ENCODE measurements at places on chromosomes 1 and 21.

GRCh38 chr1:27755865-27756264 lies 17.2 kb upstream of the STX12 start:
- DNase-seq = no peak

GRCh38 chr1:218366322-218367052 lies 21.4 kb downstream of the TGFB2 start:
- DNase-seq = no peak

- no peak for DNase-seq
Observed at GRCh38 chr1:235411489-235412486, 44.6 kb downstream of the TBCE start.

DNA sequence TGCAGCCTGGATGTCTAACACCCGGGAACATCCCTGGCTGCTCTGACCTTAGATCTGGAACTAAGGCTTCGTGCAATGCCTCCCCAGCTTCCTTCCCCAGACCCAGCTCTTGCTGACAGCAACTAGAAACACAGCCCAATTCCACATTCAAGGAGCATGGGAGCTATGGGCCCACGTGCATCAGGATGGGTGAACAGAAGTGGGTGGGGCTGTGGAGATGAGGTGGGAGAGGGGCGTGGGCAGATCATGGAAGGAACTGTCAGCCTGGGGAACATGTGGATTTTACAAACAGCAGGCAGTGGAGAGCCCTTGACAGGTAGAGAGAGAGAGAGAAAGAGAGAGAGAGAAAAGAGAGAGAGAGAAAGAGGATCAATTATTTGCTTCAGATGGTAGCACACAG lies 231.6 kb downstream of the MATN1 start:
- no peak for DNase-seq

GRCh38 chr1:6260961-6261614 lies at the start of gene GPR153:
GPR153 (minus strand) TSS chr1:6261098; CDS start chr1:6254905, 6,193 bp downstream.
- DNase-seq = no peak

DNA sequence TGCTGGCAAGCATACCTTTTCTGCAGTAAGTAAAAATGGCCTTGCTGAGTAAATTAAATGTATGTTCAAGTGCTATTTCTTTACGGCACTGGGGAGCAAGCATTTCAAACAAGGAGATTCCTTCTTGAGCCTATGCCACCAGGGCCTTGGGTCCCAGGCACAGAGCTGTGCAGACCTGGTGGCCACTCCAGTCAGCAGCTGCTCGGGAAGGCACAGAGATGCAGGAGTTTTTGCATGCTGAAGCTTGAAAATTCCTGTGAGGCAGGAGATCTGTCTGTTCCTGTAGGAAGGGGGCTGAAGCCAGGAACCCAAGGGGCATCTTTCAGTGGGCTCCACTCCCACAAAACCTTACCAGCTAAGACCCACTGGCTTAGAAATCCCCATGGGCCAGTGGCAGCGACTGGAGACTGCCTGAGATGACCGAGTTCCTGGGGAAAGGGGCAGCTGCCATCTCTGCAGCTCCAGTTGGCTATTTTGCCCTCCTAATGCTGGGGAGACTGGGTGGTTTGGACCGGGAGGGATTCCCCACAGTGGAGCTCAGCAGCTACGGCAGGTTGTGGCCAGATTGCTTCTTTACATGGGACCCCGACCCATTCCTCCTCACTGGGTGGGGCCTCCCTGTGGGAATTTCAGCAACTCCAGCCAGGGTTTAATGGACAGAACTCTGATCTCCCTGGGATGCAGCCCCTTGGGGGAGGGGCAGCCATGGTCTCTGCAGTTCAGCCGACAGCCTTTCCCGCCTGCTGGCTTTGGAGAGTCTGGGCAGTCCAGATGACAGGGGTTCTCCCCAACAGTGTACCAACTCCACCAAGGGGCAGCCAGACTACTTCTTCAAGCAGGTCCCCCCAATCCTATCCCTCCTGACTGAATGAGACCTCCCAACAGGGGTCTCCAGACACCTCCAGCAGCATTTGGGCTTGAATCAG lies 8.4 kb upstream of the PGBD2 start:
- no peak for DNase-seq

DNA sequence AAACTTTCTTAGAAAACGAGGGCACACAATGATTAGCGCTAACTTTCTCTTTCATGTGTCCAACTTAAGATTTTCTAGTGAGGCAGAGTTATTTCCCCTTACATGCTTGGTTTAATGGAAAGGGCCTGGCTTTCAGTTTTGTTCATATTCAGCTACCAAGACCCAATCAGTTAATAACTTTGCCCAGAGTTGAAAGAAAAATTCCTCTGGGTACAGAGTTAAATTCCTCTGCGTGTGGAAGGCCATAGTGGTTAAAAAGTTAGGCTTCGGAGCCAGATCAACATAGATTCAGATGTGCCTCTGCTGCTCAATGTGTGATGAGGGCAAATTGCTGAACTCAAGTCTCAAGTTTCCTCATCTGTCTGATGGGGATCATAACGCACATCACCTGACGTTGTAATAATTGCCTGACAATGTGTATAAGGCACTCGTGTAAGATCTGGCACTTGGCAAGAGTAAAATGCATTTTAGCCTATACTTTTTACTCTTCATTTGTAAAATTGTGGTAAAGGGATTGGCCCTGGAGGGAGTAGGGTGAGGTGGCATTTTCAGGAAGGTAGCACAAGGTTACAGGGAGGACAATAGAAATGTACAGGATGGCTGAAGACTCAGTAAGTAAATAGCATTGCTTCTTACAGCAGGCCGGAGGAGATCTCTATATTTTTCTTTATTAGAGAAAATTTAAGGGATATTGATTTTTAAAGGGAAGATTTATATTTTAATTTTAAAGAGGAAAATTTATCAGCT lies 103.4 kb downstream of the ROR1 start:
- DNase-seq = no peak

GRCh38 chr1:116368241-116368640 lies 4.8 kb upstream of the ATP1A1 start:
- no peak for DNase-seq

DNA sequence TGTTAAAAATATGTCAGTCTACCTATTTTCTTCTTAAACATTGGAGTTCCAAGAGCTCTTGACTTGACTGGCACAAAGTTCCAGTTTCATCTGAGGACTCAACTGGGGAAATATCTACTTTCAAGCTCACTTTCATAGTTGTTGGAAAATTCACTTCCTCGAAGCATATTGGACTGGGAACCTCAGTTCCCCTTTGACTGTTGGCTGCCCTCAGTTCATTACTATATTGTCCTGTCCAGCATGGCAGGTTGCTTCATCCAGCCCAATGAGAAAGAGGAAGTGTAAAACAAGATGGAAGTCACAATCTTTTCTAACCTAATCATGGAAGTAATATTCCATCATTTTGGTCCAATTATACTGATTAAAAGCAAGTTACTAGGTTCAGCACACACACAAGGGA lies 54.3 kb downstream of the ZNF697 start:
- DNase-seq = no peak

DNA sequence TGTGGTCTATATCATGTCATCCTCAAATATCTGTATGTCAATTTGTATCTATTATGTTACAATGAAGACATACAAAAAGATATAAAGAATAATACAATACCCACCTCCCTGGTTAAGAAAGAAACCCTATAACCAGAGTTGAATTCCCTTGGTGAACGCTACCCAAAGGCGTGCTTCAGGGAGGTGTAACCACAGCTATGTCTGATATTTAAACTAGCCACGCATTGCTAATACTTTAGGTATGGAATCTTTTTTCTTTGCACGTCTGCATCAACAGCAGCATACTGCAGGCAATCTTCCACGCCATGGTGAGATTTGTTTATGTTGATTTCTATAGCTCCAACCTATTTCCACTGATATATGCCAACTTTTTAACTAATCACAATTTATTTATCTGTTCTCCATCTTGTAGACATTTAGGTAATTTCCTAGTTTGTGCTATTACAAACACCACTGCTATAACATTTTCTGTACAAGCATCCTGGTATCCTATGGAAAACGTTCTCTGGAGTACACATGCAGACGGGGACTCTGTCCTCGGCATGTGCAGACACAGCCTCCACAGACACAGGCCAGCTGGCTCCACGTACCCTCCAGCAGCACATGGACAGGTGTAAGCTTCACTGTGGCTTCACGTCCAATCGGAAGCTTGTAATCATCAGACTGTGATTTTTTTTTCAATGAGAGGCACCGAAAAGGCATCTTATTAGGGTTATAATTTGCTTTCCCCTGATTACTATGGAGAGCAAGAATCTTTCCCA lies 58.5 kb downstream of the HSF2BP start:
- DNase-seq = no peak

- no peak for DNase-seq
Observed at GRCh38 chr1:180598333-180598974, 33.4 kb upstream of the XPR1 start.

DNA sequence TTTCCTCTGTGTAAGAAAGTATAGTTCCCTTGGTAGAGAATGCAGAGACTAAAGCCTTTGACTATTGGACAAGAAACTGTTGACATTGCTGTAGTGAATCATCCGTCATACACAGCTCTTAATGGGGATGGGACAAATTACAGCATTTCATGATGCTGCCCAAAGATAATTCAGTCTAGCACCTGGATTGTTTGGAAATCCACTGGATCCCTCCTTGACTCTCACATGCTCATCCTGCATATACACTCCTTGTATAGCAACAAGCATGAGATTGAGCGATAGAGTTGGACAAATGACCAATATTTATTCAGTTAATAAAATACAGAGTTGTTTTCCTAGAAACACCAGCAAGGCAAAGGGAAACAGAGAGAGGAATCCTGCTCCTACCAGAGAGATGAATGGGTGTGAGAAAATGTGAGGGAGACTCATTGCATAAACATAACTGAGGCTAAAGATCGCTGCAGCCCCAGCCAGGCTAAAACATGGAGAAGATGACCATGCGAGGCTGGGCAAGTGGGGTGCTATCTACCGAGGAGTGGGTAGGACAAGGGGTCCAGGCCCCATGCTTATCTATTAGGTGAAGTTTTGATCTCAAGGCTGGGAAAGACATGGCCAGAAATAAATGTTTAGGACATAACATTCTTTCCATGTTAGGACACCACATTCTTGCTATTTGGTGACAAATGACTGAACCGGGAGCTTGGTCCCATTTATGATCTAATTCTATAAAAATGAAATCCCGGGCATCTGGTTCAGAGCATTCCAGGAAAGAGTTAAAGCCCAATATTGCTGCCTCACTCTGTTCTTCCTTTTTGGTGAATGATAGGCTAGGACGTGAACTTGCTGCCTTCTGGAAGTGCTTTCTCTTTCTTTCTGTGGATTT lies 153.2 kb downstream of the TGFB2 start:
- DNase-seq = no peak

- no peak for DNase-seq
Observed at GRCh38 chr1:21060523-21060922, 116.2 kb downstream of the EIF4G3 start.

GRCh38 chr1:184416481-184416880 lies 29.7 kb downstream of the C1orf21 start:
- no peak for DNase-seq

GRCh38 chr1:228544921-228545591 lies 57.9 kb downstream of the RNF187 start:
- DNase-seq = no peak

DNA sequence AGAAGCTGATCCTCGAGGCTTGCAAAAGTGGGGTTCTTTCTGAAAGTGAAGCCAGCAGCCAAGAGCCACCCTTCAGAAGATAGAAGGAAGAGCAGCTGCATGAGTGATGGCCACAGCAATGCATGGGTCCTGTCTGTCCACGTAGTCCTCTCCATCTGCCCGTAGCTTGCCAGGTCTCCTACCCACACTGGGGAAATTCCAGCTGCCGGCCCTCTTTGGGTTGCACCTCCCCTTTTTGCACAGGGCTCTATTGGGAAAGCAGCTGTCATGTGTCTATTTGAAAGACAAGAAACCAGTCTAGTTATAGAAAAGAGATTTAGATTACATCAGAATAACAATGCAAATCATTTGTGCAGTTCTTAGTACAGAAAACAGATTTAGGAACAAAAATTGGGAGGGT lies 204.4 kb downstream of the GIPC2 start:
- DNase-seq = no peak

GRCh38 chr1:225182716-225183115 lies 245.1 kb downstream of the LBR start:
- DNase-seq = no peak

- DNase-seq = no peak
Observed at GRCh38 chr1:163725551-163725950, 403.8 kb downstream of the NUF2 start.

DNA sequence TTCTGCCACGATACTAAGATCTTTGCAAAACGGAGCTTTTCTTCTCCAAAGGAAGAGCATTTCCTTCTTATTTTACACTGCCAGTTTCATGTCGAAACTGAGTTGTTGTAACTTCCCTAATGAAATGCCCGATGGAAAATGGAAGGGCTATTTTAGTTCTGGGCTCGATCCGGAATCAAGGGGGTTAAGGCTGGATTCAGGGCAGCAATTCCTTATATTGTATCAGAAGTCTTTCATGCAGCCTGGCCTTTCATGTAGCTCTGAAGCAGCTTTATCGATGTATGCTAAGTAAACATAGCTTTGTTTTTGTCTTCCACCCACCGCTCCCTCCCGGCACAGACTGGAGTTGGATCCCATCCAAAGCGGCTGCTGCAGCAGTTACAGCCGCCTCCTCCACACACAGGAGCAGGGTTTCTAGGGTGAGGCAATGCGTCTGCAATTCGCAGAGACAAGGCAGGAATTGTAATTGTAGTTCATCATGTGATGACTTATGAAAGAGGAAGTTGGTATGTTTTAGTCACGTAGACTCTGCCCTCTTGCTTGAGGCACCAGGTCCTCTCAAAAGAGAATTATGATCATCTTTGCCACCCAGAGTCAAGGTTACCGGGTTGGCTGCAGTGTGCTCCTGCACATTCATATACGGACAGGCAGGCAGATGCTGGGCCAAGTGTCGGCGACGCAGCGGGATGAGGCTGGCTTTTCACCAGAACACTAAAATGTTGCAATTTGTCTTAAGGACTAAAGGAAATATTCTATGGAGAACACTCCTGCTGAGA lies 2.6 kb upstream of the IRF2BP2 start:
- DNase-seq = peak; percentile 95
